ENCODE measurements at places on chromosomes 11 and 22.

DNA sequence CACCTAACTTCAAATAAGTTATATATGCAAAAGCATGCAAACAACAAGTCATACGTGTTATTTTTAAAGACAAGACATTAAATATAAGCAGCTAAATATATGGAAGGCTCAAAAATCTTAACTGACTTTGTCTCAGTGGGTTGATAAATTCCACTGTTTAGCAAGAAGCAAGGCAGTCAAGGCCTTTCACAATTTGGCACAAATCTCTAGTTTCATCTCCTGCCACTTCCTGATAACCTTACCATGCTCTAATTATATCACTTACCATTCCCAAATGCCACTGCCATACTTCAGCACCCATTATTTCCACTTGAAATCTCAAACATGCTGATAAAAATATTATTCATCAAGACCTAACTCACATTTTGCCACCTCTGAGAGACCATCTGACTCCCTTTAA, 24.8 kb downstream of the DCUN1D5 start:
- DNase-seq, result no peak

DNA sequence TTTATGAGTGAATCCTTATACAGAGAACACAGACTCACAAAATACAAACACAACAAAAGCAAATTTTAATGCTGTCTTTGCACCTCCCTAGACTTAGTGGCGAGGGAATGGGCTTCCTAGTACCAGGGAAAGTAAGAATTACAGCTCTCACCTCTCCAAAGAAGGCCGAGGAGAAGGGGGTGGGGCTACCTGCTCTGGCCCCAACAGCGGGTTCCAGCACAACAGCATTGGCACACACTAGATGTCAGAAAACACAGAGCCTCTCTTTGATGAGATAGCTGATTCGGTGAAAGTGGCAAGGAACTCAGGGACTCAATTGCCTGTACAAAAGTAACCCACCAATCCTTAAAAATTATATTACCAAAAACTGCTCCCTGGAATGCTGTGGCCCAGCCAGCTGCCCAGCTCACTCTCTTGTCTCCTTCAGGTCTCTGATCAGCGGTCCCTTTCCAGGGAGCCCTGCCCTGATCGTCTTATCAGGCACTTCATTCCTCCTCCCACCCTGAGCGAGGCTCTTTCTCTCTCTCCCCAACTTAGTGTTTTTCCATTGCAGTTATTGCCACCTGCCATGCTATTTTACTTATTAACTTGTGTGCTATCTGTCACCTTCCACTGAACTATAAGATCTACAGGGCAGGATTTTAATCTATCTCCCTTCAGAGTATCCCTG, 30.7 kb downstream of the SPON1 start:
- no peak for DNase-seq

DNA sequence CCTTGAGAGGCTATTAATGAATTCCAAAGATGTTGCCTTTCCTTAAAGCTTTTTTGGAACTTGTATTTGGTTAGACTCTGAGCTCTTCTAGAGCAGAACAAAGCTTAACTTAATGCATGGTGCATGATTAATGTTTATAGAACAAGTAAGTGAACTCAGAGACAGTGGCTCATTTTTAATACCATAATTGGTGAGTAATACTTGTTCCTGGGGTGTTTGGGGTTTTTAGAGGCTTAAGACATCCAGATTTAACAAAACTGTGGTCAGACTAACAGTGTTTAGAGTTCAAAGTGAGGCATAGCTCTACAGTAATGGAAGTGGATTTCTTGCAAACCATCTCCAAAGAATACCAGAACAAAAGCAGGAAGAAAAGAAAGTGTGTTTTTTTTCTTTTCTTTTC, 73.7 kb upstream of the CTSC start:
- DNase-seq, result no peak

DNA sequence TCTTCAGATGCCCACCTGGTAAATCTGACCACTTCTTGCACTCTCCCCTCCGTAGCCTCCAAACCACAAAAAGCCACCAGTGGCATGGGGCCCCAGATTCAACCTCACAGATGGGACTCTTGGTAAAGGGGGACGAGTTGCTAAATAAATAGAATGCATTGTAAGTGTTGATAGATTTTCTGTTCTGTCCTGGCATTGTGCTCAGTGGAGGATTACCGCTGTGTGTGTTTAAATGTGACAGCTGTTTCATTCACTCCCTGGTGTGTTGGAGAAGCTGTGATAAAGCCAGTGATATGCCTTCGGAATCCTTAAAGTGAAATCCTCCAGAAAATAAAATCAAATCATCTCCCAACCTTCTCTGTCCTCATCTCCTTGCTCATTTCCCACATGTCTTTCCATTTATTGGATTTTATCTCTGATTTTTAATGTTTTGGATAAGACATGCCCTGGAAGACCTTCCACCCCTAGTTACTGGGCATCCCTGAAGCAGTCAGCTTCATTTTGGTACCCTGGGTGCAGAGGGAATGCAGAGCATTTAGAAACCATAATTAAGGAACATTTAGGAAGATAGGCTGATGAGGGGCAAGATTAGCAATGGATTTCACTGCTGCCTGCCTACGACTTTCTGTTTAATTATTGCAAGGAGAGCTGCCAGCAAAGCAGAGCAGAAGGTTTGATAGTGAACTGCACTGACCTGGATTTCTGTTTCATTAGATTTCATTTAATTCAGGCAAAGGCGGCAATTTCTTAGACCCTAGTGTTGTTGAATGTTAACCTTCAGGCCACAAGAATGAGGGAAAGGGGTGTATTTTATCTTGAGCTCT, 460.9 kb upstream of the KIRREL3 start:
- peak; percentile 86 for DNase-seq

GRCh38 chr22:41966607-41967240, 2.5 kb upstream of the SEPTIN3 start:
- DNase-seq, result peak; percentile 50

DNA sequence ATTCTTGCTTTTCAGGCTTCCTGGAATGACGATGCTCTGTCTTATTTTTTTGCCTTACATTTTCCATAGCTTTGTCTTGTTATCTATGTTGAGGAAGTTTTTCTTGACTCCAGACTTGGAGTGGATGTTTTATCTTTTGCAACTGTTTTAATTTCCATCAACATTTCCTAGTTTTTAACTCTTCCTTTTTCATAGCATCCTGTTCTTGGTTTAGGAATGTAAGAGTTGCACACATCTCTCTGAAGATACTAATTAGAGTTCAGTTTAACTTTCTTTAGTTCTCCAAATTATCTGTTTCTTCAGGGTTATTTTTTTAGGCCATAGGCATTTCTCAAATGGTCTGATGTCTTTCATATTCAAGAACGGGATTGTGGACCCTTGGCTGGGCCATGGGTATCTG, 10.4 kb downstream of the CLDN5 start:
- DNase-seq, result no peak
